Activated CD4-positive, alpha-beta T cell treated with anti-CD3 and anti-CD28 coated beads for 36 hours (primary cell): ENCODE measurements at places on chromosomes 12 and 14.

DNA sequence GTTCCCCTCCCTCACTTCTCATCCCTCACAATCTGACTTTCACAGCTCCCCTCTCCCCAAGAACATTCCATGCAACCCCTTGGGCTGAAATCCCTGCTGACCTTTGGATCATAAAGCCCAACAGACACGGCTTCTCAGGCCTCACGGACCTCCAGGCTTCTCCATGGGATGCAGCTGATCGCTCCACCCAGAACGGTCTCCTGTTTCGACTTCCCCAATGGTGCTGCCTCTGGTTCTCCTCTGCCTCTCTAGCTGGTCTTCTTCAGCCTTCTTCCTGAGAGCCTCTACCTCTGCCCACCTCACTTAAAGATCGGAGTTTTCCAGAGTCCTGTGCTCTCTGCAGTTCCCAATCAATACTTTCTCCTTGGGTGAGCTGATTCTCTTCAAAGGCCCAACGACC lies 17.8 kb upstream of the PRMT8 start:
- no peak for DNase-seq

GRCh38 chr12:107530701-107531100 lies 154.9 kb upstream of the PWP1 start:
- no peak for DNase-seq

DNA sequence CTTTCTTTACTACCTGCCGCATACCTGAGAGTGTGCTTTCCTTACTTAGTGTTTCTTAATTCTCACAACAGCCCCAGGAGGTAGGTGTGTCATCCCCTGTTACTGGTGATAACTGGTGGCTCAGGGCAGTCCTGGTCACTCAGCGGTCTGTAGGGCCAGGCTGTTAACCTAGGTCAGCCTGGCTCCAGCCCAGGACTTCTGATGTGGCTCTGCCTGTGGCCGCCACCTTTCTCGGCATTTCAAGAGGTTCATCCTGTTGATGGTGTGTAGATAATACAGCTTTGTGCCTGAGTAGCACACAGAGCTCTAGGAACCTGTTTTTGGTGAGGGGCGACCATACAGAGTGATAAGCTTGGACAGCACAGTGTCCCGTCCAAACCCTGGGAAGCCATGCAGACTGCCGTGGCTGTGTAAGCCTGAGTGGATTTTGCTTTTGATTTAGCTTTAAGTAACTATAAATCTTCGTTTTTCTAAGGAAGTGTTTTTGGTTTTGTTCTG lies 11.9 kb upstream of the DNAH10 start:
- no peak for DNase-seq

DNA sequence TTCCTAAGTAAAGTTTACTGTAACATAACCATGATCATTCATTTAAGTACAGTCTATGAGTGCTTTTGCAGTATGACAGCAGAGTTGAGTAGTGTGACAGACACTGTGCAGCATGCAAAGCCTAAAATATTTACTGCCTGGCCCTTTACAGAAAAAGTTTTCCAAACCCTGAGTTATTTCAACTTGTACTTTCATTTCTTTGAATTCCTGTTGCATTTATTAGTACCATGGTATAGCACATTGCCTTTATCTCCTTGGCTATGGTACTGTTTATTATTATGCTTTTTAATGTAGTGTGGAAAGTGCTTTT lies 6.2 kb downstream of the ARHGAP5 start:
- no peak for DNase-seq

GRCh38 chr12:107593713-107594381 lies 91.8 kb upstream of the PWP1 start:
- no peak for DNase-seq

DNA sequence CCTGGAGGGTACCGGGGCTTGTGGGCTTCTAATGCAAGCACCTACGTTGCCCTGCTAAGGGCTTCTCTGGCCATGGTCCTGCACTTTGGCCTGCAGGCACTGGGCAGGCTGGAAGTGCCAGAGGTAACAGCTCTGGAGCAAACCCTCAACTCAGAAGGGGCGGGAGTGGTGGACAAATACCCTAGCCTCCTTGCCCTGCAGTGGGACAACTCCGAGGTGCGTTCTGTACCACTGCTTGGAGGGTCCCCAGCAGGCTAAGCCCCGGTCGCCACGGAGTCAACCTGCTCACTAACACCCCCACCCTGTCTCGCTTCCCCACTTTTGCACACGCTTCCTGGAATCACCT lies 20.4 kb upstream of the BEGAIN start:
- no peak for DNase-seq

GRCh38 chr12:76018111-76018510 lies 13.5 kb downstream of the PHLDA1 start:
- no peak for DNase-seq
